ENCODE measurements at places on chromosomes 3 and 15.

GRCh38 chr3:34584971-34585370 lies 786.5 kb downstream of the PDCD6IP start:
- H3K4me3 ChIP-seq: no peak overlapping the region
- no peak for DNase-seq

GRCh38 chr15:80456517-80457492 lies 52.6 kb downstream of the ARNT2 start:
- DNase-seq: no peak
- no peaks in the 10 kb centered on the region for H3K27me3 ChIP-seq
- no peak overlapping the region for H3K4me3 ChIP-seq

GRCh38 chr3:108013141-108014055 lies 77.4 kb downstream of the CD47 start:
- H3K27me3 ChIP-seq: no peaks in the 10 kb centered on the region
- H3K27ac ChIP-seq: no peak overlapping the region
- DNase-seq: no peak

DNA sequence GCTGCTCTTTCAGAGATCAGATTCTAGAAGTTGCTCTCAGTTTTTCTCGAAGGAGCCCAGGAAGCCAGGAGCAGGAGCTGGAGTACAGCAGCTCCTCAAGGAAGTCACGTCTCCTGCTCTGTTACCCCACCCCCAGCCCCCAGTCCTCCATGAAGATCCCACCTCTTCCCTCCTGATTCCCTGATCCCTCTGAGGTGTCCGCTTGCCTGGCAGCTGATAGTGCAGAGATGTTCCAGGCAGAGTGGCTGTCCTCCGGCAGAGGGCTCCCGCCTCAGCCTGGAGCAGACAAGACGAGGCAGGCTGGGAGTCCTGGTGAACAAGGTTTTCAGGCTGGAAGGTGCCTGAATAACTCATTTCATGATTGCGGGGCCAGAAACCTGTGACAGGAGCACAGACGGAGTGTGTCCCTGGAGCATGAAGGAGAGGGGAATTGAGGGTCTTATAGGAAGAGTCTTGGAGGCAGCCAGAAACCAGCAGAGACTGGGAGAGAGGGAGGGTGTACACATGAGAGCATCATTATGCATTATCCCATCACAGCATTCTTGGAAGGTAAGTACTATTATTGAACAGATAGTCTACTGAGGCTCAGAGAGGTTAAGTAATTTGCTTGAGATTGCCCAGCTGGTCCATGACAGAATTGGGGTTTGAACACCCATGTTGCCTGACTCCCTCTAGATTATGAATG lies 1.2 kb downstream of the HRH1 start:
- no peaks in the 10 kb centered on the region for H3K27me3 ChIP-seq
- peak overlapping the region; percentile 74 for H3K4me3 ChIP-seq
- H3K36me3 ChIP-seq: no peaks in the 10 kb centered on the region
- peaks cover 12% of the 10 kb centered on the region for H3K4me1 ChIP-seq

DNA sequence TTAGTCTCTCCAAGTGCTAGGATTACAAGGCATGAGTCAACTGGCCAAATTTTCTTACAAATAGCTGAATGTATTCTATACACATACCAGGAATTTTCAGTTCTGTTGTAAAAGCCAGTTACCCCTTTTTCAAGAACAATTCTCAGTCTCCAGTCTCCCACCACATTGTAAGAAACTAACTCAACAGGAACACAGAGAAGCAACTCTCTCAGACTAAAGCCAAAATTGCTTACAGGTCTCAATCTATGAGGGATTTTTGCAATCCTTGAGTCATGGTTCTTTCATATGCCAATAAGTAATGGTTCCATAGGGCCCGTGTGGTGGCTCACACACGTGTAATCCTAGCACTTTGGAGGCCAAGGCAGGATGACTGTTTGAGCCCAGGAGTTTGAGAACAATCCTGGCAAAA lies 8.5 kb downstream of the IP6K2 start:
- no peak overlapping the region for H3K4me3 ChIP-seq
- H3K27ac ChIP-seq: peak overlapping the region; percentile 55
- H3K36me3 ChIP-seq: peaks cover 56% of the 10 kb centered on the region
- DNase-seq: peak; percentile 35
- H3K27me3 ChIP-seq: no peaks in the 10 kb centered on the region

- H3K4me1 ChIP-seq: peaks cover 42% of the 10 kb centered on the region
- H3K36me3 ChIP-seq: peaks cover 36% of the 10 kb centered on the region
- no peaks in the 10 kb centered on the region for H3K27me3 ChIP-seq
- DNase-seq: peak; percentile 63
- peak overlapping the region; percentile 94 for H3K27ac ChIP-seq
These were observed 11.2 kb downstream of the RPL32 start for GRCh38 chr3:12829886-12830784.

DNA sequence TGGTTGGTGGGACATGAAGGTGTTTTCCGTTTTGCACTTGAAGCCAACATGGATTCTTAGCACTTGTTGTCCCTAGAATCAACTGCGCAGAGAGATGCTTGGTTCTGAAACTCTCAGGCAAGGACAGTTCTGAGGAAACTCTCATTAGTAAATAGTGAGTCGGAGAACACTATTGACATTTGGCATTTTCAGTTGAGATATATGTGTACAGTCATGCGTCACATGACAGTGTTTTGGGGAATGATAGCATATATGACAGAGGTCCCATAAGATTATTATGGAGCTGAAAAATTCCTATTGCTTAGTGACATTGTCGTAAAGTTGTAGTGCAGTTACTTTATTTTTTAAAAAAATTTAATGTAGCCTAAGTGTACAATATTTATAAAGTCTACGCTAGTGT lies 5.8 kb downstream of the APBA2 start:
- peaks cover 31% of the 10 kb centered on the region for H3K4me1 ChIP-seq
- H3K36me3 ChIP-seq: no peaks in the 10 kb centered on the region
- H3K27me3 ChIP-seq: no peaks in the 10 kb centered on the region
- H3K4me3 ChIP-seq: no peak overlapping the region
- DNase-seq: peak; percentile 63
- no peak overlapping the region for H3K27ac ChIP-seq

- no peaks in the 10 kb centered on the region for H3K4me1 ChIP-seq
- no peaks in the 10 kb centered on the region for H3K27me3 ChIP-seq
- H3K4me3 ChIP-seq: no peak overlapping the region
- H3K27ac ChIP-seq: no peak overlapping the region
- peaks cover 6% of the 10 kb centered on the region for H3K36me3 ChIP-seq
- no peak for DNase-seq
These were observed 101.0 kb upstream of the IQSEC1 start for GRCh38 chr3:13174011-13174802.

- H3K27ac ChIP-seq: peak overlapping the region; percentile 64
- peaks cover 10% of the 10 kb centered on the region for H3K4me1 ChIP-seq
- H3K4me3 ChIP-seq: no peak overlapping the region
- no peak for DNase-seq
These were observed 19.7 kb upstream of the PSMD6 start for GRCh38 chr3:64042952-64043351.

DNA sequence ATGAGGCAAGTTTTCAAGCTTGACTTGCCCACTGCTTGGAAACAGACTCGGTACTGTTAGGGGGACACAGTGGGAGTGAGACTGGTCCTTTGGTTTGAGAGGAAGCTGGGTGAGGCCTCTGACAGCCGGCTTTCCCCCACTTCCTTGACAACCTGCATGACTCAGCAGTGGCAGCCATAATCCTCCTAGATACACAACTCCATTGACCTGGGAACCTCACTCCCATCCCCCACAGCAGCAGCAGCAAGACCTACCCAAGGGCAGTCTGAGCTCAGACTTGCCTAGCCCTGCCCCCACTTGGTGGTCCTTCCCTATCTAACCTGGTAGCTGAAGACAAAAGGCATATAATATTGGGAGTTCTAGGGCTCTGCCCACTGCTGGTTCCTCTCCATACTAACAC lies 1043.5 kb upstream of the ALCAM start:
- no peak for DNase-seq
- no peaks in the 10 kb centered on the region for H3K4me1 ChIP-seq
- no peaks in the 10 kb centered on the region for H3K27me3 ChIP-seq
- H3K36me3 ChIP-seq: peaks cover 81% of the 10 kb centered on the region
- H3K4me3 ChIP-seq: no peak overlapping the region
- no peak overlapping the region for H3K27ac ChIP-seq

DNA sequence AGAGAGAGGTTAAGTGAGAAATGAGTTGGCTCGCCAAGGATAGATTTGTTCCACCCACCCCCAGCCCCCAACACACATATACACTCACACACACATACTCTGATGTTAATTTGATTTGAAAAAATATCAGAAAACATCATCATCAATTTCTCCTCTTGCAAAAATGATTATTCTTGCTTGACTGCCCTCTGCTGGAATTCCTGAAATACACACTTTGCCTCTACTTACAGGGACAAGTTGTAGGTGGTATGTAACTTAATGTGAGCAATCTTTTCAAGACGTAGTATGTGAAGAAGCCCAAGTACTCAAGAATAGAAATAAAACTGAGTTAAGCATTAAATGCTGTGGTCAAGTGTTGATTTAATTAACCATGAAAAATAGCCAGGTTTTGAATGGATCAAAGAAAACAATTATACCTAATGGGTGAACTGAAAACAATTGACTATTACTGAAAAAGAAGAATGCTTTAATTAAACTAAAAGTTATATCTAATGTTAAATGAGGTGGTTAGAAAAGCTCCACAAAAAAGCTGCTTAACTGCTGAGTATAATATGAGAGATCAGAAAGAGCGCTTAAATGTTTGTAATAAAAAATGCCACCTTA lies 46.6 kb upstream of the MDFIC2 start:
- no peaks in the 10 kb centered on the region for H3K36me3 ChIP-seq
- H3K4me3 ChIP-seq: no peak overlapping the region
- no peaks in the 10 kb centered on the region for H3K4me1 ChIP-seq
- H3K27me3 ChIP-seq: no peaks in the 10 kb centered on the region

GRCh38 chr15:82228750-82229149 lies 33.8 kb downstream of the EFL1 start:
- 0 out of 2 replicates have a peak, but pooled peaks cover 3% of the 10 kb centered on the region for H3K36me3 ChIP-seq
- H3K4me1 ChIP-seq: no peaks in the 10 kb centered on the region
- no peak overlapping the region for H3K4me3 ChIP-seq
- DNase-seq: no peak

- peaks cover 25% of the 10 kb centered on the region for H3K27me3 ChIP-seq
- DNase-seq: no peak
These were observed 15.2 kb downstream of the SLC12A1 start for GRCh38 chr15:48221261-48221660.

- H3K36me3 ChIP-seq: no peaks in the 10 kb centered on the region
- no peak overlapping the region for H3K4me3 ChIP-seq
- no peak overlapping the region for H3K27ac ChIP-seq
- no peak for DNase-seq
These were observed 435.0 kb upstream of the NR2F2 start for GRCh38 chr15:95895508-95895907.

DNA sequence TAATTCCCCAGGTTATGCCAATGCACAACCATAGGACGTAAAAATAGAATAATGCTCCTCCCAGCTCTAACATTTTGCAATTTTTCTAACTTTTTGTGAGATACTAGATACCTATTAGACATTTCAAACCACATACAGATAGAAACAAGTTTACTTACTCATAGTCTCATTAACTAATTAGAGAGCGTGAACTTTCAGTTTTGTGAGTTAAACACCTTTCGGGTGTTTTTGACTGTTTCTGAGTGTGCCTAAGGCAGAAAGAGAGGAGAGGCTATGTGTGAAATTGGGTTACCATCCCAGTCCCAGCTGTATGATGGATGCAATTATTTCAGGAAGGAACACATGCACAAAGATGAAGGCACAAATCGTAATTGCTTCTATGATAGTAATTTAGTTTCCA lies 300.4 kb upstream of the POU1F1 start:
- no peak overlapping the region for H3K4me3 ChIP-seq
- no peak overlapping the region for H3K27ac ChIP-seq
- H3K36me3 ChIP-seq: no peaks in the 10 kb centered on the region
- H3K4me1 ChIP-seq: peaks cover 17% of the 10 kb centered on the region
- DNase-seq: no peak
- no peaks in the 10 kb centered on the region for H3K27me3 ChIP-seq

DNA sequence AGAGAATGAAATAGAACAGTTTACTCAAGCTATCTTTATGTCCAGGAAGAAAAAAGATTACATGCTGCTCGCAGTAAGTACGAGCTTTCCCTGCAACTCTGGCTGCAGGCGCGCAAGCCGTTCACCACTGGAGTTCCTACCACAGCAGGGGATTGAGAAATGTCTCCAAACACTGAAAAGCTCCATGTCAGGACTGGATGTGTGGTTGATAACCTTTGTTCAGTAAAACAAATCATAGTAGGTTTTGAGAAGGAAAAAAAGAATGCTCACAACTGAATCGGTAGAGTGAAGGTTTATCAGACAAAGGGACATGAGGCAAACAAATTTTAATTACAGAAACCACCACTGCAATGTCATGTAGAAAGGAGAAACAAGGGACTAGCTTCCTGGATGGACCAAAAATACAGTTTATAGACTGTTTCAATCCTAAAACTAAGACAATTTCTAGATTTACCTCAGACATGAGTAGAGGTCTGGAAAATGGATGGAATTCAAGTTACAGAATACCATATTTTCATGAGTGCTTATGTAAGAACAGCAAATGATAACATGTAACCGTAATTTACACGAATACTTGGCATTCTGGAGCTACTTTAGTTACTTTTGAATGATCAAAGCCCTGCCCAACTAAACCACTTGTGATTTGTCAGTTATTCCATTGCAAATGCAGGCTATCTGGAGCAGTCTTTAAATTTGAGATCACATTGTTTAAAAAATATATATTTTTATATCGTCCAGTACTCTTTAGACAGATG lies 471.1 kb downstream of the SHQ1 start:
- DNase-seq: no peak
- peaks cover 12% of the 10 kb centered on the region for H3K36me3 ChIP-seq
- H3K4me3 ChIP-seq: no peak overlapping the region

- peak; percentile 74 for DNase-seq
- H3K36me3 ChIP-seq: no peaks in the 10 kb centered on the region
- no peak overlapping the region for H3K4me3 ChIP-seq
- H3K27me3 ChIP-seq: no peaks in the 10 kb centered on the region
- H3K27ac ChIP-seq: no peak overlapping the region
These were observed 91.2 kb downstream of the KCNAB1 start for GRCh38 chr3:156211583-156211982.

GRCh38 chr3:1902416-1902815 lies 196.2 kb upstream of the CNTN4 start:
- H3K27me3 ChIP-seq: no peaks in the 10 kb centered on the region
- no peaks in the 10 kb centered on the region for H3K4me1 ChIP-seq
- H3K27ac ChIP-seq: no peak overlapping the region
- DNase-seq: no peak

- no peaks in the 10 kb centered on the region for H3K4me1 ChIP-seq
- no peak overlapping the region for H3K4me3 ChIP-seq
- no peaks in the 10 kb centered on the region for H3K36me3 ChIP-seq
- no peak overlapping the region for H3K27ac ChIP-seq
- DNase-seq: no peak
These were observed 78.3 kb upstream of the ALDH1A3 start for GRCh38 chr15:100801256-100801900.

GRCh38 chr3:15794303-15794771 lies 3.4 kb downstream of the ANKRD28 start:
- H3K4me3 ChIP-seq: peak overlapping the region; percentile 68
- H3K36me3 ChIP-seq: peaks cover 23% of the 10 kb centered on the region
- H3K4me1 ChIP-seq: peaks cover 48% of the 10 kb centered on the region
- peak overlapping the region; percentile 94 for H3K27ac ChIP-seq
- DNase-seq: peak; percentile 47
- H3K27me3 ChIP-seq: no peaks in the 10 kb centered on the region

GRCh38 chr3:7897655-7898054 lies 604.0 kb upstream of the LMCD1 start:
- no peak for DNase-seq
- H3K27me3 ChIP-seq: no peaks in the 10 kb centered on the region
- H3K4me3 ChIP-seq: no peak overlapping the region
